ENCODE measurements at places on chromosomes 2 and 18. TPM values are rescaled to one million over a fixed set of nuclear protein-coding genes. Genes with fewer than 3 reads are reported as not detected.

- peak; percentile 41 for DNase-seq
Observed at GRCh38 chr18:79866889-79867574, 69.3 kb downstream of the KCNG2 start.

GRCh38 chr2:42928692-42929545, 136.5 kb upstream of the HAAO start:
- peak; percentile 45 for DNase-seq

- peak; percentile 80 for DNase-seq
Observed at GRCh38 chr2:113077921-113078320, 10.2 kb downstream of the IL1F10 start.

DNA sequence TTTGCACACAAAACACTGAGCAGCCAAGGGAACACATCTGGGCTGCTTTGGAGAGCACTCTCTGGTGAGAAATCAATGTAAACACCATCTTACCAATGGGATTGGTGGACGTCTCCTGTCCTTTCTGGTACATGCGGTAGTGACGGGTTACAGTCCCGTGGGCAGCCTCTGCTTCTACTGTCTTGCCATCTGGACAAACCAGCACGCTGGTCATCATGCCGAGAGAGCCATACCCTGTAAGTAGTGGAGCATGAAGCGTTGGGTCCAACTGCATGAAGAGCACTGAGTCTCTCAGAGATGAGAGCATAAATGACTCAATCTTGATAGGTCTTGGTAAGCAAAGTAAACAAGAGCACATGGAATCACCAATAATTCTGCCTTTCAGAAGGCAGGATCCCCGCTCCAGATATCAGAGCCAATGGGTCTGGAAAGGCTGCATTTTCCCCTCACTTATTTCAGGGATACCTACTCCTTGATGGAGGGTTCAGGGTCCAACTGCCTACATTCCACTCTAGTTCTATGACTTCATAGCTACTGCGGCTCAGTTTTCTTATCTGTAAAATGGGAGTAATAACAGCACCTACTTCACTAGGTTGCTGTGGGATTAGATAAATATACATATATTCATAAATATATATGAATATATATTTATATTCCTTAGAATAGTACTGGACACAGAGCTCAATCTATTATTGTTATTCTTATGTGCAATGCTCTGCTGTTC, 14.9 kb downstream of the IDH1 start:
- DNase-seq: no peak

GRCh38 chr2:33134086-33134771, 187.5 kb downstream of the LTBP1 start:
- DNase-seq: peak; percentile 95

DNA sequence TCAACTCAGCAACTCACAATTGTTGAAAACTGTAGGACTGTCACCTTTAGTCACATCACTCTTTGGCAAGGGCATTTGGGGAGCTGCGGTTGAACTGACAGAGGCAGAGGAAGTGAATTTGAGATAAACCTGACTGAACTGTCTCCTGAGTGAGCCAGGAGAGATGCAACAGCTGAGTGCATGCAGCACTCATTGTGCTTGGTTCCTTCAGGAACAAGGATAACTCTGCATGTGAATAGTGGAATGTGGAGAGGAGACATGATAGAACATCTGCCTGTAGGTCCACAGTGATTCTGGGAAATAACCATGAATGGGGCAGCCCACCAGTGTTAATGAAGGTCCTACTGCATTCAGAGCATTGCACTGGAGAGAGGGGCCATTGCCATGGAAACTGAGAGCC, 494.7 kb downstream of the STK39 start:
- no peak for DNase-seq

GRCh38 chr2:46503686-46504085, 24.3 kb downstream of the TMEM247 start:
- DNase-seq: no peak

DNA sequence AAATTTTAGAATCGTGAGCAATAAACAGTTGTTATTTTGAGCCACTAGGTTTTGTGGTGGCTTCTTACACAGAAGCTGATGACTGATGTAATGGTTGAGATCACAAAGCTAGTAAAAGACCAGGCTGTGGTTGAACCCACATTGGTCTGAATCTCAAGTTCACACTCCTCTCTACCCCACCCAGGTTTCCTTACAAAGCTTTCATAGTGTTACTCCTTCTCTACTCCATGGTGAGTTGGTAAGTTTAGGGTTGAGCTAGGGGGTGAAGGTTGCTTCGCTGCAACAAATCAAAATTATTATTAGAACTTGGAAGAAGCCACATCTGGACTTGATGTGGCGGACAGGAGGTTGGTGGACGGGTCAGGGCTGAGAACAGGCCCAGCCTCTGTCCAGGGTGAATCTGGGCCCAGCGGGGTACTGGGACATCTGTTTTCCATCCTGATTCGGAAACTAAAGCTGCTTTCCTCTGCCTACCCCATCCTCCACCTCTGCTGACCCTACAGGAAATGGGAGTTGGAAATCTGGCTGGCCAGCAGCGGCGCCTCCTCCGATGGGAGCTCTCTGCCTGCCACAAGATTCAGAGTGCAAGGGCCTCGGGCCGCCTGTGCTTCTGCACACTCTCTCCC, 86.3 kb downstream of the ZFP36L2 start:
- DNase-seq: no peak

The TMEM131 gene
- 5.7 TPM for total RNA-seq

The PLB1 gene
- total RNA-seq: 0.83 TPM

The PNO1 gene
- total RNA-seq: 41.9 TPM

The L3MBTL4 gene
- total RNA-seq: 2.8 TPM
